ENCODE measurements at places on chromosomes 2 and 18.

GRCh38 chr2:120251078-120251477, 1.6 kb upstream of the RALB start:
- no peak for DNase-seq

DNA sequence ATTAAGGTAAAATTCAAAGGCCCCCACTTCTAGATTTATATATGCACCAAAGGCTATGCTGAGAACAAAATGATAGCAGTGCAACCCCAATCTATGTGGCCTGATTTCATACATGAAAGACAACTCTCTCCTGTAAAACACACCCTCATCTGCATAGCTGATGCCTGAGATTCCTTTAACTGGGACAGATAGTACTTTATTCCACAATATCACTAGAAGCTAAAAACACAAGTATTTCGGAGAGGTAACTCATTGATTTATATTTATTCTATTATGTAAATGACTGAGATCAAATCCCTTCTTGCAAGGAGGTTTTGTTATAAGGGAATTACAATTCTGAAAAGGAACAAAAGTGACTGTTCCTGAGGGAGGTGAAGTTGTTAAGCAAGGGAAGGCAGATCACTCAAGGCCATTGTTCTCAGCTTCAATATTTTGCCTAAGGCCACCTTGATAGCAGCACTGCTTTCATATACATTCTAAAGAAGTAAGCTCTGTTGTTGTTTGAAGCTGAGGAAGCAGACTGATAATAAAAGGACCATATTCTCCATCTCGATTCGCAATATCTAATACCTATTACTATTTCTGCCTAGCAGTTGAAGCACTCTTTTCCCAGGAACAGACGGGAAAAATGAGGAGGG, 471.0 kb upstream of the CDH7 start:
- DNase-seq, result no peak

GRCh38 chr2:240227538-240228428, 87.3 kb upstream of the OTOS start:
- DNase-seq, result no peak

- no peak for DNase-seq
Measured at GRCh38 chr2:181189951-181190350, 209.5 kb downstream of the UBE2E3 start.

- DNase-seq, result no peak
Measured at GRCh38 chr2:51807229-51807628, 775.3 kb upstream of the NRXN1 start.

GRCh38 chr18:58046093-58046793, 2.2 kb downstream of the NEDD4L start:
- DNase-seq, result no peak

- DNase-seq, result no peak
Measured at GRCh38 chr2:5022061-5022460, 670.1 kb upstream of the SOX11 start.

DNA sequence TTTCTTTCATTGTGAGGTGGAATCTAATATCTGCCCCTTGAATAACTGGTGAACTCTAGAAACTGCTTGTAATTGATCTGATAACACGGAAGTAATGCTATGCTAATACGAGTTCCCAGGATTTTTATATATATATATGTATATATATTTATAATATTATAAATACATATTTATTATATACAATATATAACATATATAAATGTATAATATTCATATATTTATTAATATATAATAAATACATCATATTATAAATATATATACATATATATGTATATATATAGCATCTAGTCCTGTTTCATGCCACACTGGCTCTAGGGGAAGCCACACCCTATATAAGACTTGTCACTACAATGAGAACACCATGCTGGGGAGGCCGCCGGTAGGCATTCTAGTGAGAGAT, 156.7 kb upstream of the CDH19 start:
- no peak for DNase-seq

Measured in hippocampal formation (tissue), 2 donors.